ENCODE measurements at places on chromosomes 5 and 9. TPM values are rescaled to one million over a fixed set of nuclear protein-coding genes. Genes with fewer than 3 reads are reported as not detected.

The EFNA5 gene
- total RNA-seq = 63.1 TPM

The ARHGEF37 gene
- 1.3 TPM for total RNA-seq

The ATOSB gene
- total RNA-seq = 22.7 TPM

The EPB41L4A gene
- 10.0 TPM for total RNA-seq

The DNAJC18 gene
- total RNA-seq = 28.1 TPM

The SLC1A1 gene
- total RNA-seq = 5.5 TPM

The HTR1A gene
- not detected for total RNA-seq

The LURAP1L gene
- total RNA-seq = 0.66 TPM

The SHOC1 gene
- not detected for total RNA-seq

The PHF24 gene
- total RNA-seq = 2.7 TPM

The SPEF2 gene
- total RNA-seq = 3.3 TPM

The IL31RA gene
- total RNA-seq = not detected

GRCh38 chr9:128588581-128589233 is 36.3 kb downstream of the SPTAN1 start:
- no peaks in the 10 kb centered on the region for H3K27me3 ChIP-seq
- no peaks in the 10 kb centered on the region for H3K4me1 ChIP-seq
- H3K4me3 ChIP-seq = no peak overlapping the region
- H3K27ac ChIP-seq = no peak overlapping the region

- no peaks in the 10 kb centered on the region for H3K27me3 ChIP-seq
- H3K27ac ChIP-seq = no peak overlapping the region
- H3K4me3 ChIP-seq = no peak overlapping the region
- peaks cover 6% of the 10 kb centered on the region for H3K4me1 ChIP-seq
Observed at GRCh38 chr5:111379391-111379816, 132.9 kb downstream of the STARD4 start.

DNA sequence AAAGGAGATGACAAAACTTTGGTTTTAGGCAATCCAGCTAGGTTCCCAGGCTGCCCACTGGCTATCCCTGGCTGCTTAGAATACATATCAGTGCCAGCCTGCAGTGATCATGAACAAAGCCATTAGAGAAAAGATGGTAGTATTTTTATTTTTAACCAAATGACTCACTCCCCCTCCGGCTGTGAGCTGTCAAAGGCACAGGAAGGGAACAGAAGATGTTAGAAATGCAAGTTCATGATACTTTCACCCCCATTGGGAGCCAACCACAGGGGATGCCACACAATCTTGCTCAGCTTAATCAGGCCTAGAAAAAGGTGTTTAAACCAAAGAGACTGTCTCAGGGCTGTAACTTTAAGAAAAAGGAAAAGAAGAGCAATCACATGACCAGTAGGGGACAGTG is 70.3 kb upstream of the ASTN2 start:
- no peak overlapping the region for H3K27ac ChIP-seq
- H3K4me3 ChIP-seq = no peak overlapping the region
- no peaks in the 10 kb centered on the region for H3K4me1 ChIP-seq
- no peaks in the 10 kb centered on the region for H3K36me3 ChIP-seq
- peak; percentile 65 for DNase-seq

GRCh38 chr5:38923661-38924451 is 78.0 kb downstream of the OSMR start:
- H3K27ac ChIP-seq = no peak overlapping the region
- no peaks in the 10 kb centered on the region for H3K4me1 ChIP-seq
- no peaks in the 10 kb centered on the region for H3K36me3 ChIP-seq
- no peaks in the 10 kb centered on the region for H3K27me3 ChIP-seq
- no peak for DNase-seq

GRCh38 chr9:113181165-113181564 is 30.4 kb downstream of the SLC31A2 start:
- no peaks in the 10 kb centered on the region for H3K4me1 ChIP-seq
- no peak for DNase-seq
- H3K36me3 ChIP-seq = peaks cover 84% of the 10 kb centered on the region
- no peak overlapping the region for H3K4me3 ChIP-seq
- no peak overlapping the region for H3K27ac ChIP-seq

- no peak overlapping the region for H3K4me3 ChIP-seq
- DNase-seq = no peak
- H3K27ac ChIP-seq = no peak overlapping the region
- H3K4me1 ChIP-seq = no peaks in the 10 kb centered on the region
- no peaks in the 10 kb centered on the region for H3K27me3 ChIP-seq
Observed at GRCh38 chr5:28707706-28708105, 1669.3 kb upstream of the CDH9 start.

DNA sequence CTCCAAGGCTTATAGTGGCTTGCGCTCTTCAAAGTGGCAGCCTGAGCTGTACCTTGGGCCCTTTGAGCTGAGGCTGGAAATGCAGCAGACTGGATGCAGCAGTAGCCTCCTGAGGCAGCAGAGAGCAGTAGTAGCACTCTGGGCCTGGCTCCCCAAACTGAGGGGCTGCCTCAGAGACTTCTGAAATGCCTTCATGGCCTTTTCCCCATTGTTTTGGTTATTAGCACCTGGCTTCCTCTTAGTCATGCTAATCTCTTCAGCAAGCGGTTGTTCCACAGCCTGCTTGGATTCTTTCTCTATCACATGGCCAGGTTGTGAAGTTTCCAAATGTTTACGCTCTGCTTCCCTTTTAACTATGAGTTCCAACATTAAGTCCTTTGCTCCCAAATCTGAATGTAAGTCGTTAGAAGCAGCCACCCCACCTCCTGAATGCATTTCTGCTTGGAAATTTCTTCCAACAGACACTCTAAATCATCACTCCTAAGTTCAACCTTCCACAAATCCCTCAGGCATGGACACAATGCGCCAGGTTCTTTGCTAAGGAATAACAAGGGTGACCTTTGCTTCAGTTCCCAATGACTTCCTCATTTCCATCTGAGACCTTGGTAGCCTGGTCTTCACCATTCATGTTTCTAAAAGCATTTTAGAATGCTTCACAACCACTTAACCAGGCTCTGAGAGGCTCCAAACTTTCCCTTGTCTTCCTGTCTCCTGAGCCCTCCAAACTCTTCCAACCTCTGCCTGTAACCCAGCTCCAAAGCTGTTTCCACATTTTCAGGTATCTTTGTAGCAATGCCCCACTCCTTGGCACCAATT is 145.8 kb downstream of the ZDHHC21 start:
- DNase-seq = peak; percentile 94
- peak overlapping the region; percentile 43 for H3K4me3 ChIP-seq
- H3K27me3 ChIP-seq = no peaks in the 10 kb centered on the region
- peaks cover 4% of the 10 kb centered on the region for H3K4me1 ChIP-seq

DNA sequence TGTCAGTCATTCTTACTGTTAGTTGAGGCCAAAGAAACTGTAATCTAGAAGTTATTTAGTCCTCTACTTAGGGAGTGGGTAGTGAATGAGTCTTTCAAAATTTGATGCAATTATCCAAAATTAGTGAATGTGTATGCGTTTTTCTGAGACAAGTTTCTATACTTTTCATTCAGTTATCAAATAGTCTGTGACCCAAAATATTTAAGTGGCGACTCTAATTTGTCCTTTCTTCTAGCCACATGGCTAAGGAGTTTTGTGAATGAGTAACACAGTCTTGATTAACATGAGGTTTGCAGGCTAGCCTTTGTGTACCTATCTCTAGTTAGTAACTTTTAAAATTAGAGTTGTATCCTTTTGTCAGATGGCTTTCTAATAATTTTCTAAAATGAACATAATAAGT is 45.6 kb downstream of the COMMD10 start:
- no peaks in the 10 kb centered on the region for H3K27me3 ChIP-seq
- H3K27ac ChIP-seq = no peak overlapping the region
- H3K36me3 ChIP-seq = peaks cover 3% of the 10 kb centered on the region
- no peak overlapping the region for H3K4me3 ChIP-seq
- no peak for DNase-seq

DNA sequence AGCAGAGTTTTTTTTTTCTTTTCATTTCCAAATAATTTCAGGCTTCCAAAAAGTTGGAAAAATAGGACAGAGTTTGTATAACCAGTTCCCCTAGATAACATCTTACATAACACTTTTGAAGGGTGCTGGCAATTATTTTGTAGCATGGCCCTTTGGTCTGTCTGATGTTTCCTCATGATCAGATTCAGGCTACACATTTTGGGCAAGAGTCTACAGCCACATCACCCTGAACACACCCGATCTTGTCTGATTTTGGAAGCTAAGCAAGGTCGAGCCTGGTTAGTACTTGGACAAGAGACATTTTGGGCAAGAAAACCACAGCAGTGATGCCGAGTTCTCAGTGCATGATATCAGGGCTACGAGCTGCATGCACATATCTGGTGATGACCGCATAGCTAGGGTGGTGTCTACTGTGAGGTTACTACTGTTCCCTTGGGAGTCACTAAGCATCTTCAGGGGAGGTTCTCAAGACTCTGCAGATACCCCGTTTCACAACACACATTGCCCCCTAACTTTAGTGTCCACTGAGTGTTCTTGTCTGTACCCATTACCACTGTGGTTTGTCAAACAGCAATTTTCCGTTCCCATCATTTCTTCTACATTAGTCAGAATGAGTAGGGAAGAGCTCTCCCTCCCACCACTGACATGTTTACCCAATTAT is 86.2 kb downstream of the TTC39B start:
- H3K27ac ChIP-seq = no peak overlapping the region
- no peak overlapping the region for H3K4me3 ChIP-seq
- peaks cover 34% of the 10 kb centered on the region for H3K36me3 ChIP-seq
- peaks cover 5% of the 10 kb centered on the region for H3K4me1 ChIP-seq
- no peaks in the 10 kb centered on the region for H3K27me3 ChIP-seq
- DNase-seq = no peak

DNA sequence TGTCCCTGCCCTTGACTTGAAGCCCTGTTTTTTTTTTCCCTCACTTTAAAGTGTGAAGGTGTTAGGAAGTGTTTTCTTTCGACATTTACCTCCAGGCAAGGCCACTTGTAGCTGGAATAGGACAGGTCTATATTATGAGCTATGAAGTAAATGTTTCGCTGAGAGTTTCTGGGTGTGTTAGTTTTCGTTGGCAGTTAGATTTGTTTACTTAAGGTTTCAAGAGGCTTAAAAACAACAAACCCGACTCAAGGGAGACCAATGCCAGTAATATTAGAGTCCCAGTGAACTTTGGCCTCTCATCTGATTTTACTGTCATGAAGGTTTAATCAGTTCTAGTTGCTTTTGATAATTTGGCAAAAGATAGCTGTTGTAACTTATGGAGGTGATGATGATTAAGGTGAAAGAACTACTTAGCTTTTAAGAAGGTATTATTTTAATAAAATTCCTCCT is 25.2 kb downstream of the OCLN start:
- no peak overlapping the region for H3K4me3 ChIP-seq
- H3K27me3 ChIP-seq = no peaks in the 10 kb centered on the region

DNA sequence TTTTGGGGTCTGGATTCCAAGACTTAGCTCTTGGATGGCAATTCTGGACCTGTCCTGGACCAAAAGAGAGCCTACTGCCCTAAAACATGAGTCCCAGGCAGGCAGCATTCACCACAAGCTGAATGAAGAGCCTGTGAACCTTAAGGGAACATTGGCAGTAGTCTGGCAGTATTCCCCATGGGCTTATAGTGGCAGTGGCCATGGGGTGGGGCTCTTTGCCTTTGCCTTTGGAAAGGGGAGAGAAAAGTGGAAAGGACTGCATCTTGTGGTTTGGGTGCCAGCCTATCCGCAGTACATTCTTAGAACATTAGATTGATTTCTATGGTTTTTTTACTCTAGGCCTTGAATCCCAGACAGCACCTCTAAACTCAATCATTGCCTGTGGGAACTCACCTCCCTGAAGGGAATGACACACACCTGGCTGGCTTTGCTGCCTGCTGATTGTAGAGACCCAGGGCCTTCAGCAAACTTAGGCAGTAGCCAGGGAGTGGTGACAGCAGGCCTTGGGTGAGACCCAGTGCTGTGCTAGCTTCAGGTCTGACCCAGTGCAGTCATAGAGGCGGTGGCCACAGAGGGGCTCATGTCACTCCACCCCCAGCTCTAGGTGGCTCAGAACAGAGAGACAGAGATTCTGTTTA is 216.3 kb downstream of the CETN3 start:
- no peaks in the 10 kb centered on the region for H3K4me1 ChIP-seq
- DNase-seq = peak; percentile 54
- H3K27me3 ChIP-seq = no peaks in the 10 kb centered on the region
- H3K4me3 ChIP-seq = no peak overlapping the region

- H3K36me3 ChIP-seq = peaks cover 28% of the 10 kb centered on the region
- H3K4me1 ChIP-seq = no peaks in the 10 kb centered on the region
- DNase-seq = no peak
- H3K4me3 ChIP-seq = no peak overlapping the region
- H3K27me3 ChIP-seq = peaks cover 23% of the 10 kb centered on the region
Observed at GRCh38 chr9:96015876-96016686, 140.6 kb downstream of the ERCC6L2 start.

GRCh38 chr5:136028782-136029742 is at the start of gene TGFBI:
TSS of gene TGFBI (plus strand) at chr5:136028988. CDS start at chr5:136029056, 68 bp downstream.
- H3K4me1 ChIP-seq = no peaks in the 10 kb centered on the region
- no peak within 1 kb of the TSS for H3K27ac ChIP-seq
- H3K4me3 ChIP-seq = peak within 1 kb of the TSS; percentile 68
- H3K27me3 ChIP-seq = peaks cover 65% of the 10 kb centered on the region
- DNase-seq = peak; percentile 90

GRCh38 chr5:33611877-33612276 is 171.1 kb downstream of the TARS1 start:
- H3K27me3 ChIP-seq = no peaks in the 10 kb centered on the region
- no peak overlapping the region for H3K27ac ChIP-seq
- no peaks in the 10 kb centered on the region for H3K36me3 ChIP-seq

GRCh38 chr9:109519366-109519765 is 21.3 kb upstream of the PTPN3 start:
- no peak for DNase-seq
- no peaks in the 10 kb centered on the region for H3K27me3 ChIP-seq
- no peak overlapping the region for H3K4me3 ChIP-seq
- no peaks in the 10 kb centered on the region for H3K36me3 ChIP-seq
- no peaks in the 10 kb centered on the region for H3K4me1 ChIP-seq
- H3K27ac ChIP-seq = no peak overlapping the region

DNA sequence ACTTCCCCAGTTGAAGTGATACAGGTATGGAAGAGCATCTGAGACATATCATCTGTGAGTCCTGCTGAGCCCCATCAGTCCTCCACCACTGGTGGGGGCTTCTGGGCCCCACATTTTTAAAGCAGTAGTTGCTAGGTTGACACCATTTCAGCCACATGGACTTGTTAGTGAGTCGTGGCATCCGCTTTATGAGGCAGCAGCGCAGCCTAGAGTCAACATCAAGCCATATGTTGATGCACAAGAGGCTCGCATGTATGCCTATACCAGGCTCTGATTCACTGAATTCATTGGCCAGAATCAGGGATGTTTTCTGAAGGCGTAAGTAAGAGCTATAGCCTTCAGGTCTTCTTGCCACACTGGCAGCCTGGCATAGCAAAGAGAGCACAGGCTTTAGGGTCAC is 26.8 kb downstream of the ZNF346 start:
- H3K27ac ChIP-seq = no peak overlapping the region
- no peaks in the 10 kb centered on the region for H3K27me3 ChIP-seq
- peaks cover 69% of the 10 kb centered on the region for H3K36me3 ChIP-seq

GRCh38 chr9:6014670-6015270 is 654 bp downstream of the RANBP6 start:
- peaks cover 40% of the 10 kb centered on the region for H3K36me3 ChIP-seq
- peak overlapping the region; percentile 81 for H3K27ac ChIP-seq
- peak overlapping the region; percentile 99 for H3K4me3 ChIP-seq
- DNase-seq = no peak
- H3K4me1 ChIP-seq = peaks cover 4% of the 10 kb centered on the region
- no peaks in the 10 kb centered on the region for H3K27me3 ChIP-seq

- H3K4me1 ChIP-seq = peaks cover 10% of the 10 kb centered on the region
- no peak overlapping the region for H3K27ac ChIP-seq
- no peaks in the 10 kb centered on the region for H3K27me3 ChIP-seq
- DNase-seq = no peak
- peaks cover 83% of the 10 kb centered on the region for H3K36me3 ChIP-seq
- H3K4me3 ChIP-seq = no peak overlapping the region
Observed at GRCh38 chr9:91766315-91767069, 183.5 kb downstream of the ROR2 start.

Measured in endodermal cell (in vitro differentiated cells).